ENCODE measurements at places on chromosomes 1 and 21.

DNA sequence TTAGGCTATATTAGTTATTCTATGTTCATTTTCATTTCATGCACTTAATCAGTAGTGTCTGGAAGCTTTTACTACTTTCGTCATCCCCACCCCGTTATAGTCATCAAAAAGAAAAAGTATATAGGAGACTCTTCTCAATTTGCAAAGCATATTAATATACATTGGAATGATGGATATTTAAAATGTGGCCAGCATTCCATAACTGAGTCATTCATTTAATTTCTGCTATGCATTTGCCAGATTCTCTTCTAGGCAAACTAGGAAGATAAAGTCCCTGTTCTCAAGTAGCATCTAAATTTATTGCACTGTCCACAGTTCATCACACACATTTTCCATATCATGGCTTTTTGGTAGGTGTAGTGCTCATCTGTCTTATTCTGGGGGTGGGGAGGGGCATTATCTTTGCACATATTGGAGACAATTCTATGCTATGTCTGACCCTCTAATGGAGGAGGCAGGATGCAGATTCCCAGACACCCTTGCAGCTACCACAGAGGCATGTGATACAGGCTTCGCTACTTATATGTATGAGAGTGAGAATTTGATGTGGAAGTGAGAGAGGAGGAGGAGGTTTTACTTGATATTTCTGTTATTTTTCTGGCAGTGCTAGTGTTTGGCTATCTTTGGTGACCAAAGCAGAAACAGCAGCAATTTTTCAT, 125.8 kb downstream of the CTH start:
- no peak for DNase-seq

GRCh38 chr1:1959840-1960479, 40.9 kb upstream of the TMEM52 start:
- peak; percentile 37 for DNase-seq

- DNase-seq = no peak
Observed at GRCh38 chr1:15308621-15309027, 61.6 kb downstream of the FHAD1 start.

DNA sequence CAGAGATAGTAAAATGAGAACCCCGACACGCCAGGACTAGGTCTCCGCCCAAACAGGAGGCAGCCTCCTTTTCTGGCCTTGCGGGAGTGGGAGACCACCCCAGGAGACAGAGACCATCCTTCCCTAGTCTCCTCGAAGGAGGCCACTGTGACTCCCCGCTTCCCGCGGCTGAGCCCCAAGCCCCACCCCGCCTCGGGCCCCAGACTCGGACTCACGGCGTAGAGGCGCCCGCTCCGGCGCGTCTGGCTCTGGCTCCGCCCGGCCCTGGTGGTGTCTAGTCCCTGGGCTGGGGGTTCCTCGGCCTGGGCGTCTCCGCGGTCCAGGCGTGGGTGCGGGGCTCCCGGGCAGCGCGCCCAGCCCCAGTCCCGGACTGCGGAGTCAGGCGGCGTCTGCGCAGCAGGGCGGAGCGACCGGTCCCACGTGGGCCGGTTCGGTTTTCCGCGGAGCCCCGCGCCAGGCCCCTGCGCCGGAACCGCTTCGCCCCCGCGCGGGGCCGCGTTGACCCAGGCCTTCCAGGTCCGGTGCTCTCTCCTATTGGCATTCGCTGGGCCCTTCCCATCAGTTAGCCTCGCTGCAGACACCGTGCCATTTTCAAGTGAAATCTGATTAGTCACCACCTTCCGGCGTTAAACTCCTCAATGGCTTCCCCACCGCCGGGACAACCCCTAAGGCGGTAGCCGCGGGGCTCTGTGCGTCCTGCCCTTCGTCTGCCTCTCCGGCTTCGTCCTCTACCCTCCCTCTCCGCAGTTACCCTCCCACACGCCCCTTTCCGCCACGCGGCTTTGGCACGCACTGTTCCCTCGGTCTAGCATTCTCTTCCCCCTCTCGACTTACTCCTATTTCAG, at the start of gene C1orf216:
TSS of gene C1orf216 (minus strand) at position 393 of the 845 bp plus-strand sequence. CDS start 2,563 bp downstream, outside the sequence.
- DNase-seq = peak; percentile 71

- no peak for DNase-seq
Observed at GRCh38 chr1:222420633-222421032, 127.3 kb downstream of the HHIPL2 start.

GRCh38 chr1:94538243-94538827, 3.2 kb downstream of the F3 start:
- DNase-seq = no peak

GRCh38 chr1:87872189-87872588, 543.5 kb downstream of the LMO4 start:
- no peak for DNase-seq

DNA sequence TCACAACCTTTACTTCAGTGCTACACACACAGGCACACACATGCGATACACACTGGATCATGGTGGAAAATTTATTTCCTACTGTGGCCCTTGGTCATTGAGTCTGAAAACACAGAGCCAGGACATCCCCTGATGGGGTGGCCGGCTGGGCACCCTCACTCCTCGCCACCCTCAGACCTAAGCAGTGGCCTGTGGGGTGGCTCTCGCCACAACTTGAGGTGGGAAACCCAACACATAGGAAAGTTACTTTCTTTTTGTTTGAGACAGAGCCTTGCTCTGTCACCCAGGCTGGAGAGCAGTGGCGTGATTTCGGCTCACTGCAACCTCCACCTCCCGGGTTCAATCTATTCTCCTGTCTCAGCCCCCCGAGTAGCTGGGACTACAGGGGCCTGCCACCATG, 19.4 kb downstream of the CRYAA start:
- DNase-seq = no peak

GRCh38 chr1:87325982-87326738, 2.5 kb upstream of the LMO4 start:
- DNase-seq = no peak

DNA sequence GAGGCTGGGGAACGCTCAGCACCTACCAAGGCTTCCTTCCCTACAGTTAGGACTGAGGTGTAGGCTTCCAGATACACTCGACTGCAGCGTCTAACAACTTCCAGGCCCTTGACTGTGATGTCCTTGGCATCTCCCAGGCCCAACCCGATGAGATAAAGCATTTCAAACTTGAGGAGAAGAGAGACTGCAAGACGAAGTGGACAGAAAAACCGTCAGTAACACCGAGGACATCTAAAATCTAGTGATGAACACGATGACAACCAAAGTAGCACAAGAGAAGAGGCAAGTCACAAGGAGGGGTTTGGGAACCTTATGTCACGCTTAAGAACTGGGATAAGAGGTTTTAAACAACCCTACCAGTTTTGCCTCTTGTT, 314 bp downstream of the DPH5 start:
- no peak for DNase-seq

DNA sequence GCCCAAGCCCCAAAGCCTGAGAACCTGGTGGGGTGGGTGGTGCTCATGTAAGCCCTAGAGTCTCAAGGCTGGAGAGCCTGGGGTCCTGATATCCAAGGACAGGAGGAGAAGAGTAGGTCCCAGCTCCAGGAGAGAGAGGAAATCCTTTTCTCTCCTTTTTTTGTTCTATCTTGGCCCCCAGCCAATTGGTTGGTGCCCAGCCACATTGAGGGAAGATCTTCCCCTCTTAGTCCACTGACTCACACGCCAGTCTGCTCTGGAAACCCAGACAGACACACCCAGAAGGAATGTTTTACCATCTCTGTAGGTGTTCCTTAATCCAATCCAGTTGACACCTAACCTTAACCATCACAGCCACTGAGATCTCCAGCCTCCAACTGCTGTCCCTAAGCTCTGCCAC, 16.2 kb upstream of the LIN9 start:
- DNase-seq = no peak
